ENCODE measurements at places on chromosomes 7 and 10.

GRCh38 chr7:112205343-112206237 is 609 bp downstream of the DOCK4 start:
- DNase-seq = no peak

- no peak for DNase-seq
These were observed 1231.6 kb upstream of the CELF2 start for GRCh38 chr10:9786101-9786500.

- DNase-seq = no peak
These were observed 9.4 kb downstream of the LIMK1 start for GRCh38 chr7:74092964-74093471.

DNA sequence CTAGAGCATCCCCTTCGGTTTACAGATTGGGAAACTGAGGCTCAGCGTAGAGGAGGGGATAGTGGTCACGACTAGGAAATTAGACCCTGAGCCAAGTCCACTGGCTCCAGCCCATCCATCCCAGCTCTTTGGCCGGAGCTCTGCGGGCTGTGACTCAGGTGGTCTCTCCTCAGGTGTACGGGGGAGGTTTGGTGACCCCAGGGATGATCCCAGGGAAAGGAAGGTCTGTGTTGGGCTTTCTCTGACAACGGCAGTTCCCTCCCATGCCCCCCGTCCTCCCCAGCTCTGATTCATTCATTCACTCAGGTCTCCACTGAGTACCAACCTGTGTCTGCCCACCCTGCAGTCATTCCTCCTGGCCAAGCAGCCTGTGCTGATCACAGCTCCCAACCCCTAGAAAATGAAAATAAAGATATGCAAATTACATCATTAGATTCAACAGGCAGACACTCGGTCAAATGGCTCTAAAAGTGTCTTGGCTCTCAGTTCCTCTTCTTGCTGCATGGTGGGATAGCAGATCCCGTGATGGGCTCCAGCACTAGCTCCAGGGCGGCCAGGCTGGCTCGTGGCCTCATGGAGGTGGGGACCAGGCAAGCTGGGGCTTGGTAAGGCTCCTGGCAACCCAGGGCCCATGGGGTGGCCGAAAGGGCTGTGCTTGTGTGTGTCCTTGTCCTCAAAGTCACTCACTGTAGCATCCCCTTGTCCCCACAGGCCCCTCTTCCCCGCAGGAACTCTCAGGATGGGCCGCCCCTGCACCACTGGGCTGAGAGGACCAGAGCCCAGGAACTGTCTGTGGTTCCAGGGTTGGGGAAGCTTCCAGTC is 37.8 kb downstream of the CLRN3 start:
- DNase-seq = no peak

DNA sequence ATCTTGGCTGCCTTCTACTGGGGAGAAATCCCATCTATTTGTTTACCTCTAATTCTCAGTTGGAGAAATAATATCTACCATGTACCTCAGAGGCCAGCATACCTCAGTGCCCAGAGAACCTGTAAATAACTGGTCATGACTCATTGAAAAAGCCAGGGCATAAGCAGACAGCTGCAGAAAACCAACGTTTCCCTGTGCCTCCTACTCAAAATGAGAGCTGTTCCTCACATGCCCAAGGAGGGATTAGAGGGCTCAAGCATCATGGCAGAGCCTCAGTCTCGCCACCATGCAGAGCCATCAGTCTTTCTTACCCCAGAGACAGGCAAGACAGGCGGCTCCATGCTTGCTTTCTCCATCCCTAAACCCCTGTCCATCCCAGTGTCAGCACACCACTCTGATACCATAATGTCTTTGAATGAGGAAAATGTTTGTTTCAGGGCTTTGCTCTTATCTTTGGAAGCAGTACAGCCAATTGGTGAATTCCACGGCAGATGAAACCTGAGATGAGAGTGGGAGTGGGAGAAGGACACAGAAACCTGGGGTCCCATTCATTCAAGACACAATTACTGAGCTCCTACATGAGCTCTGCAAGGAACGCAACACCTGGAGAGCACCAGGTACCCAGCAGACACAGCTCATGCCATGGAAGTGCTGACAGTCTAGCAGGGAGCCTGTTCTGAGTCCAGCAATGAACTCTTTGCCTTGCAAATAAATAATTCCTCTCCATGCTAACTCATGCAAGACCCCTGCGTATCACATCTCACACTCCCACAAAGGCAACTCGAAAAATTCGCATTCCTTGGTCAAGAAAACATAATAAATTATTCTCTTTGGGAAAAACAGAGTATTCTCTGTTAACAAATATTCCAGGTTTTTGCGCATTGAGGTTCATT is 21.1 kb downstream of the PON1 start:
- DNase-seq = no peak

DNA sequence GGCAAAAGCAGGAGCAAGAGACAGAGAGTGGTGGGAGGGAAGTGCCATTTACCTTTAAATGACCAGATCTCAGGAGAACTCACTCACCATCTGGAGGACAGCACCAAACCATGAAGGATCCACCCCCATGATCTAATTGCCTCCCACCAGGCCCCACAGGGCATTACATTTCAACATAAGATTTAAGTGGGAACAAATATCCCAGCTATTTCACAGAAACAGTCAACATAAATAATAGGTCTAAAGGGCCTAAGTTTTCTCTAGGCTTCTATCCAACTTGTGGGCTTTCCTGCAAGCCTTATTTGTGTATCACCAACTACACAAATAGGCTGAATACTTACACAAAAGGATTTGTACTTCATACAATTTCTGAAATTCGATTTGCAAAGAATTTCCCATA is 196.8 kb upstream of the POT1 start:
- DNase-seq = no peak

- DNase-seq = no peak
These were observed 909.3 kb upstream of the GHITM start for GRCh38 chr10:83229991-83230390.

GRCh38 chr10:132691711-132692153 is 94.2 kb downstream of the NKX6-2 start:
- DNase-seq = no peak

- no peak for DNase-seq
These were observed at the start of gene ABCA13 for GRCh38 chr7:48171202-48171601. ABCA13 (plus strand) TSS chr7:48171458; CDS start chr7:48171484, 26 bp downstream.

Data from stimulated activated CD4-positive, alpha-beta T cell treated with anti-CD3 and anti-CD28 coated beads, TNF-alpha, amount 100 ng/mL, for 4 hours (primary cell).